HuH-7 (cell line): ENCODE measurements at places on chromosomes 5 and 9.

DNA sequence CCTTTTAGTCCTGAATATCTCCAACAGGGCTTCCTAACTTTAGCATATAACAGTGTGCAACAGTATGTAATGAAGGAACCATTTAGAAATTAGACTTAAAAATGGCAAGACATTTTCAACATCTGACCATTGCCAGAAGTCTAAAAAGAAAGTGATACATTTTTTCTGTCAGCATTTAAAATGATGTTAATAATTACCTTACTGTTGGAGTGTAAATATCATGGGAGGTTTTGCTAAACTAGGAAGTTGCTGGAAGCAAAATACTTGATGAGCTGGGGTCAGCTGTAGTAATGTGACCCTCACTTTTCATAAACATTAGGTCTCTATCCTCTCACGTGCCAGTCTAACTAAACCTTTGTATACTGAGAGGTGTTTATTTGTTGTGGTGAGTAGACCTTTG lies 68.8 kb downstream of the NTRK2 start:
- DNase-seq, result no peak

DNA sequence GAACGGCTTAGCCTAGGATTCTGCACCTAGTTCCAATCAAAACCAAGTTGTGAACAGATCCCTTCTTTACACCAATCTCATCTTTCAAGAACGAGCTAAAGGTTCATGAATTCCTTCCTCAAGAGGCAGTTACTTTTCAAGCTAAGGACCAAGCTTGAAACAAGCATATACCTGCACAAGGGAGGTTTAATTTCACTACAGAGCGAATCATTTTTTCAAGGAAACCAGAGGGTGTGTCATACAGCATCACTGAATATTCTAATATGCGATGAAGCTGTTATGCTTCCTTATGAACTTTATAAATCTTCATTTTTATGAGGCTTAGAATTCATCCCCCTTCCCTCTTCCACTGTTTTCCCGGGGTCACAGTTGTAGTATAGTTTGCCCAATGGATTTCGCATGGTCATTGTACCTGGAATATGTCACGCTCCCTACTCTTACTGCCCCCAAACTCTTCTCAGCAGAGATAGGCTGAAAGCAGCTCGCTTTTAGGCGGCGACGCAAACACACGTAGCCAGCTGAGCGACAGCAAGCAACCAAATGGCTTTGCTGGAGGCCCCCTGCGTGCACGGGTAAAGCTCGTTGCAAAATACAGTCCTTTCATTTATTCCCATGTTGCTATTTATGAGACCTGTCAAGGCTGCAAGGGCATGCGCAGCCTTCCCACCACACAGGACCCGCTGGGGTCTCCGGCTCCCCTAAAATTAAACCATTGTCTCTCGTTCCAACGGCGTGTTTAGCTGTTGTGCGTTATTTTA lies 832 bp downstream of the LMBRD2 start:
- DNase-seq, result peak; percentile 67

GRCh38 chr9:19424176-19424779 lies 15.5 kb downstream of the ACER2 start:
- no peak for DNase-seq

DNA sequence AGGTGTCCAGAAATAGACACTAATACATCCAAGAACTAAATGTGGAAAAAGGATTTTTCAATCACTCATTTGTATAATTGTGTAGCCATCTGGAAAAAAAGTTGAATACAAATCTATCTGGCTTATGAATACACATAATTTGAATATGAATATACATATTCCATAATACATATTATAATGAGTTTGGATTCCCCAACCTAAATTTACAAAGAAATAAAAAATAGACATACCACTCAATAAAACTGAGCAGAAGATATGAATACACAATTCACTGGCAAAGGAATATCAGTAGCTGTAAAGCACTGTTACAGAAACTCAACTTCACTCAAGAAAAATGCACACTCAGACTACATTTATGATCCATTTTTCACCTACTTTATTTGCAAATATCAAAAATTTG lies 121.9 kb upstream of the EDIL3 start:
- DNase-seq, result no peak

- DNase-seq, result no peak
Observed at GRCh38 chr5:159273923-159274322, 10.8 kb downstream of the UBLCP1 start.

- no peak for DNase-seq
Observed at GRCh38 chr5:170477906-170478305, 25.9 kb upstream of the KCNIP1 start.

- no peak for DNase-seq
Observed at GRCh38 chr9:5511935-5512580, 1.7 kb downstream of the PDCD1LG2 start.

- no peak for DNase-seq
Observed at GRCh38 chr5:172544371-172545095, 90.2 kb upstream of the SH3PXD2B start.

GRCh38 chr9:131235480-131235851 lies 40.8 kb downstream of the FAM78A start:
- no peak for DNase-seq

GRCh38 chr5:116137544-116138378 lies 52.9 kb downstream of the COMMD10 start:
- peak; percentile 13 for DNase-seq

- no peak for DNase-seq
Observed at GRCh38 chr5:77845324-77845646, 69.1 kb upstream of the TBCA start.

DNA sequence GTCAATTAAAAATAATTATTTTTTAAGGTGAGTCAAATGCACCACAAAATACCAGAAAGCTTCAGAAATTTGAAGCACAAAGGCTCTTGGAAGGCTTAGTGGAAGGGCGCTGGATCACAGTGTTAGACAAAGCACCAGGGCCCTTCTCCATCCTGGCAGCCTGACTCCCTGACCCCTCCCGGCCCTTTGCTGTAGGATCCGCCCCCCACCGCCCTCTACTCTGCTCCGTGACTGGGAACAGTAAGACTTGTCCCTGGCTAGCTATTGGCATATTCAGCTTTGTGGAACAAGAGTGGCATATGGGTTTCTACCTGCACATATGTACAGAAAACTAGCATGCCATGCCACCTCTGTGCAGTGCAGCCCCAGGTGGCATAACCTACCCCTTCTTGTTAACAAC lies 222.1 kb downstream of the SYK start:
- no peak for DNase-seq

DNA sequence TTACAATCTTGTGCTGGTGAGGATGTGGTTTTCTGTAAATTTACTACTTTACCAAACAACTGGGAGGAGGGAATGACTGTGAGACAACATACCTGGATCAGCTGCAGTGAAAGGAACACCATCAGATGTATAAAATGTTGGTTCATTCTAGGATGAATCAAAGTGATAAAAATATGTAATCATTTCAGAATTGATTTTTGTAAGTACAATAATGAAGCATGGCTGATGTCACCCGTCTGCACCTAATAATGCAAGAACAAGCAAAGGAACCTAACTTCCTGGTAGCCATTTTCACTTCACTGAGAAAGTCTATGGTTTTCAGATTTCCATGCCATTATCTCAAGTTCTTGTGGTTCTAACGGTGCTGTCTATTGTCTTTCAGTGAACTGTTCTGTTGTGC lies 18.7 kb upstream of the C5orf34 start:
- no peak for DNase-seq
